Activated T-cell treated with anti-CD3 and anti-CD28 coated beads, Interleukin-2, amount 50 U/mL, for 72 hours (primary cell): ENCODE measurements at places on chromosomes 11 and 22. TPM values are rescaled to one million over a fixed set of nuclear protein-coding genes. Genes with fewer than 3 reads are reported as not detected.

Gene ALDH3B2
- total RNA-seq = not detected

DNA sequence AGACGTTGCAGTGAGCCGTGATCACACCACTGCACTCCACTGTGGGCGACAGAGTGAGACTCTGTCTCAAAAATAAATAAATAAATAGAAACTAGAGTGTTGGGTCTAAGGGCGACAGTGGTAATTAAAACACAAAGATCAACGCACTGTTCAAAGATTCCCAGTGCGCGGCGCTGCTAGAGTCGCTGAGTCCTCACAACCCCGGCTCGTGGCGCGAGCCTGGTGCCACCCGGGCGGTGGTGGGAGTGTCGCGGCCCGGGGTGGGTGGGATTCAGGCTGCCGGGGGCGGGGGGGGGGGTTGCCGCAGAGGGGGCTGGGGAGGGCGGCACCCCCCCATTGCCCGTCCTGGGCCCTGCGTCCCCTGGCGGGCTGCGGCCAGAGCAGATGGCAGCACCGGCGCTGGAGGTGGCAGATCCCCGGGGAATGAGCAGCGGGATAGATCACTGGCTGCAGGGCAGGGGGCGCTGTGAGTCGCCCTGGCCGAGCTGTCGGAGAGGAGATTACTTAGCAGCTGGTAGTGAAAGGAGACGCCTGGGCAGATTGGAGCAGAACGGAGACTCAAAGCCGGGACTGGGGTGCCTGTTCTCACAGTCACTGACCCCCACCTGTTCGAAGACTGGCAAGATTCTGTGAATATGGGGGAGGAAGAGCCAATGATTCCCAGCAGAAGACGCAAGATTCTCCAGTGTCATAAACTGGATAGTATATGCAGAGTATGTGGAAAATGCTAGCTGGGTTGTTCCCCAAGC is 30.2 kb upstream of the APOBEC3A start:
- peak; percentile 71 for DNase-seq
- H3K27ac ChIP-seq = no peak overlapping the region
- peak overlapping the region; percentile 65 for H3K4me3 ChIP-seq
- peaks cover 64% of the 10 kb centered on the region for H3K27me3 ChIP-seq

- H3K4me3 ChIP-seq = no peak overlapping the region
- no peak for DNase-seq
- no peaks in the 10 kb centered on the region for H3K36me3 ChIP-seq
- no peak overlapping the region for H3K27ac ChIP-seq
- H3K27me3 ChIP-seq = peaks cover 9% of the 10 kb centered on the region
Observed at GRCh38 chr11:124415356-124415923, 9.2 kb downstream of the OR8B4 start.

DNA sequence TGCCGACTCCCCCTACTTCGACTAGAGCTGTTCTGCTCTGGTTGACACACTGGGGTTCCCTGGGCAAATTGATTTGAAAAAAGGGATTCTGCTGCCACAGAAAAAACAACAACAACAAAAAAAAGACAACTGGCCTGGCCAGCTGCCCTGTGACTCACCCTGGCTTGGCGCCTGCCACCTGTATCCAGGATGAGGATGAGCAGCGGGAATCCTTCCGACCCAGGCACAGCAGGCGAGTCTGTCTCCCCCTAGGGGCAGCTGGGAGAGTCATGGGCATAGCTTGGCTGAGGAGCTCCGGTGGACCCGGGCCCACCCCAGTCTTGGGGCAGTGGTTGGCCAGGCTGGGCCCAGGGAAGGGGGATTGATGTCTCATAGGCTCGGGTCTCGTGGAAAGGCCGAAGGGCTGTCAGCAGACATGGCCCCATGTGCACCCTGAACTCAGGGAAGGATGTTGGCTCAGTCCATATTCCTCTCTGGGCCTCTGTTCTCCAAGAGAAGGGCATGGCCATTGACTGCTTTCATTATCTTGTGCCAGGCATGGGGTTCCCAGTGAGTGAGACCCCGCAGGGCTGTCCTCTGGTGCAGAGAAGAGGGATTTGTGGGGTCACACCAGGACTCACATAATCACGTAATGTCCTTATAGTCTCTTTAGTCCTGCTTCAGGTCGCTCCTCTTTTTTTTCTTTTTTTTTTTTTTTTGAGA is 10.4 kb upstream of the SUN2 start:
- no peaks in the 10 kb centered on the region for H3K27me3 ChIP-seq
- peak; percentile 48 for DNase-seq
- no peaks in the 10 kb centered on the region for H3K4me1 ChIP-seq
- no peaks in the 10 kb centered on the region for H3K36me3 ChIP-seq
- H3K27ac ChIP-seq = no peak overlapping the region
- H3K4me3 ChIP-seq = no peak overlapping the region

GRCh38 chr11:16871368-16871767 is 132.9 kb downstream of the C11orf58 start:
- H3K27me3 ChIP-seq = no peaks in the 10 kb centered on the region
- H3K4me1 ChIP-seq = peaks cover 14% of the 10 kb centered on the region
- no peaks in the 10 kb centered on the region for H3K36me3 ChIP-seq
- no peak overlapping the region for H3K27ac ChIP-seq

Gene VEGFB
- 67.3 TPM for total RNA-seq

DNA sequence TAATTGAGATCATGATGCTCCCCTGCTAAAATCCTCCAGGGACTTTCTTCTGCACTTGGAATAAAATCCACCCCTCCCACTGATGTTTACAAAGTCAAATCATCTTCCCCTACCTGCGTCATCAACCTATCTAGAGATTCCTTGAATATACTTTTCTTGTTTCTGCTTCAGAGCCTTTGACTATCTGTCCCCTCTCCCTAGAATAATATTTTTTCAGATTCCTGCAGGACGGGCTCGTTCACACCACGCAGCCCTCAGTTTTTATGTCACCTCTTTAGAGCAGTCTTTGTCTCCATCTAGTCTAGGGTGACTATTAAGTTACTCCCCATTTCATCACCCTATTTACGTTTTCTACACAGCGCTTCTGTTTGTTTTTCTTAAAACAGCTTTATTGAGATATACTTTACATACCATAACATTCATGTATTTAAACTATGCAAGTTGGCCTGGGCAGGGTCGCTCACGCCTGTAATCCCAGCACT is 94.8 kb upstream of the SESN3 start:
- no peak overlapping the region for H3K4me3 ChIP-seq
- DNase-seq = no peak
- peaks cover 11% of the 10 kb centered on the region for H3K4me1 ChIP-seq
- H3K36me3 ChIP-seq = no peaks in the 10 kb centered on the region
- no peaks in the 10 kb centered on the region for H3K27me3 ChIP-seq
